ENCODE measurements at places on chromosomes 2 and 18. TPM values are rescaled to one million over a fixed set of nuclear protein-coding genes. Genes with fewer than 3 reads are reported as not detected.

The CLEC4F gene
- total RNA-seq: 1.1 TPM

The GREB1 gene
- total RNA-seq: 5.1 TPM

The SLC16A14 gene
- total RNA-seq: 3.0 TPM

The LOXL3 gene
- total RNA-seq: 13.2 TPM

The ZSWIM2 gene
- not detected for total RNA-seq

DNA sequence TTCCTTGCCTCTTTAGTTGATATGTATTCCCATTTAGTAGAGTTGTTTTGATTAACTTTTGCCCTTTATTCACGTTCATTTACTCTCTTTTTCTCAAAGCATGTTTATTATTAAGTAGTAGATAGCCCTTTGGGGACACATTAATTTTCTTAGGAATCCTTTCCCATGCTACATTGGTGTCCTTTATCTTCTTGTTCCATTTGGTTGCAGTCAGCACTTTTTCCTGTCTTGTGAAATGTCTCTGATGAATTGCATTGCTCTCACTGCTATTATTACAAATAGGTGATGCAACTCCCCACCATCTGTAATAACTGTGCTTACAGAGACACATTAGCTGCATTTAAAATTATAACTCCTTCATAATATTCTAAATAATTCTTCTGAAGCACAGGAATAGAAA, 428.5 kb upstream of the CNTNAP5 start:
- no peak for ATAC-seq

GRCh38 chr2:30231212-30231995, at the start of gene LBH:
Gene LBH (plus strand): TSS chr2:30231534. CDS start chr2:30231739, 205 bp downstream.
- peak; percentile 90 for ATAC-seq

- no peak for ATAC-seq
These were observed 181.8 kb downstream of the PHLPP1 start for GRCh38 chr18:62897153-62897552.

GRCh38 chr2:60966507-60967405, 50.8 kb upstream of the PEX13 start:
- no peak for ATAC-seq

- ATAC-seq: no peak
These were observed 615.3 kb downstream of the BCL11A start for GRCh38 chr2:59938181-59938580.

- ATAC-seq: no peak
These were observed 106.5 kb upstream of the KCTD1 start for GRCh38 chr18:26654616-26655524.

GRCh38 chr2:17545680-17546613, 5.5 kb downstream of the VSNL1 start:
- no peak for ATAC-seq

- no peak for ATAC-seq
These were observed 10.3 kb downstream of the STK11IP start for GRCh38 chr2:219607931-219608330.

- ATAC-seq: no peak
These were observed 360.5 kb upstream of the PIK3C3 start for GRCh38 chr18:41594582-41594981.

GRCh38 chr18:12372406-12372805, 4.6 kb downstream of the AFG3L2 start:
- no peak for ATAC-seq

DNA sequence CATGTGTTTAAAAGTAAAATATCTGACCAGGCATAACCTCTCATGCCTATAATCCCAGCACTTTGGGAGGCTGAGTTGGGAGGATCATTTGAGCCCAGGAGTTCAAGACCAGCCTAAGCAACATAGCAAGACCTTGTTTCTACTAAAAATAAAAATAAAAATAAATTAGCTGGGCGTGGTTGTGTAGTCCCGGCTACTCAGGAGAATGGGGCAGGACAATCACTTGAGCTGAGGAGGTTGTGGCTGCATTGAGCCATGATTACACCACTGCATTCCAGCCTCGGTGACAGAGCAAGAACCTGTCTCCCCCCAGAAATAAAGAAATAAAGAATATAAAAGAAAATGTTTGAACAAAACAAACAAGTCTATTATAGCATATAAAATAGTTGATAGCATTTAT, 158.3 kb downstream of the ZBTB7C start:
- ATAC-seq: no peak

DNA sequence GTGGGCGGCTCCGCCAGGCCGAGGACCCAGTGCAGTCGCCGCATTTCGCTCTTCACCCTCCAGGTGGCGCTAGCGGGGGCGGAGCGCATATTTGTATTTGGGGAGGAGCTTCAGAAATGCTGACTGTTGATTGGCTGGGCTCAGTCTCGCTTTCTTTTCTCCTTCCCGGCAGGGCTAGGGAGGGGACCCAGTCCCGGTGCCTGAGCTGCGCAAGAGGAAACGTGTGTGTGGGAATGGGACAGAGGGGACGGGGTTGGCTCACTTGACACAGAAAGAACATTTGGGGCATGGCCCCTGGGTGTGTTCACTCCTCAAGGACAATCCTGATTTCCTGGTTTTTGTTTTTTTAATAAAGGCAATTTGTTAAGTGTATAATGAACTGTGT, 20.3 kb upstream of the DNMT3A start:
- peak; percentile 99 for ATAC-seq

- no peak for ATAC-seq
These were observed 214.3 kb downstream of the FAM210A start for GRCh38 chr18:13511961-13512577.

GRCh38 chr2:42404676-42405075, 43.7 kb upstream of the COX7A2L start:
- no peak for ATAC-seq

- no peak for ATAC-seq
These were observed 646.3 kb upstream of the LRATD1 start for GRCh38 chr2:13986119-13986720.

DNA sequence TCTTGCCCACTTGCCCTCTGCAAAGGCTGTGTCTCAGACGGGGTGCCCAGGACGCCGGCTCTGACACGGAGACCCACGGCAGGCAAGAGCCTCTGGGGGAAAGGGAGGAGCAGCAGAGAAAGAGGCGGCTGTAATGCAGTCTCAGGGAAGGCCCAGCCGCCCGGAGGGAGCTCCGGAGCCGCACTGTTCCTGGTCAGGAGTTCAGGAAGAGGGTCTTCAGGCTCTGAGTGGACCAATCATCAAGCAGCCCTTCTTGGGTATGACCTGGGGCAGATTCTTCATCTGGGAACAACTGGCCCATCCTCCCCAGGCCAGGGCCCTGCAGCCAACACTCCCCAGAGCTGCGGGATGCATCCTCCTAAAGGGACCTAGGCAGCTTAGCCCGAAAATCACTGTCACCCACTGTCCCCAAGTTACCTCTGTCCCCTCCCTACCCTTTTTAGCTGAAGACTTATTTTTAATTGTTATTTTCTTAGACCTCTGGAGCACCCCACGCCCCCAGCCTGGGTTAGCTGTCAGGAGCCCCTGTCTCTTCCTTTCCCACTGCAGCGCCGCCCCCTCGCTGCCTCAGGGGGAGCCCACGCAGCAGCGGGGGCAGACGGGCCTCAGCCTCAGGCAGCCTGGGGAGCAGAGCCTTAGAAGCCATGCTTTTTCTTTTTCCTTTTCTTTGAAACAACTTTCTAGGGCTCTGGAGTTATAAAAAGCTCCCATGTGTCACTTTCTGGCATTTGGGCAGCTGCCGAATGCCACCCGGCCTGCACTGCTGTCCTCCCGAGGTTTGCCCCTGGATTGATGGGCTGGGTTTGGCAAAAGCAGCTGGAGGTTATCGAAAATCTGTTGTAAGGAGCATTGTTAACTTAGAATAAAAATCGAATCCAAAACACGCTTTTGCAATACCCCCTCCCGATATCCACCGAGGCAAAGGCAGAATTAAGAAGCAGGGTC, 644 bp upstream of the NEU2 start:
- ATAC-seq: no peak

All from gastroesophageal sphincter (tissue), 4 donors.